ENCODE measurements at places on chromosomes 1 and 21.

DNA sequence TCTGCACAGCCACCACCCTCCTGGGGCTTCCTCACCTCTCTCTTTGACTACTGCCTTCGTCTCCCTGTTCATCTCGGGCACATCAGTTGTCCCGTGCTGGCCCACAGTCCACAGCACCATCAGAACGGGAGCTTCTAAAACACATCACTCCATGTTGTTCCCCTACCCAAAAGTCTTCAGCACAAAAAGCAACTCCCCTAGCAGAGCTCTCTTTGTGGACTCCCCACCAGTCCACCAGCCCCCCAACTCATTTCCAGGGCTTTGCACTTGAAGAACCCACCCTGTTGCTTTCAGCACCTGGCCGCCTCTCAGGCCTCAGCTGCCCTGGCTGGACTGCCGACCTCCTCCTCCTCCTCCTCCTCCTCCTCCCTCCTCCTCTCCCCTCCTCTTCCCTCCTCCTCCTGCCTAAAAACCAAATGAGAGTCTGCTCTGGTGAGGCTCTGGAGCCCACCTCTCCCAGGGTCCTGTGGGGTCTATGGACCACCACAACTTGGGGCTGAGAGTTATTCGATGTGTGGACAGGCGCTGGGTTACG, 251.2 kb upstream of the VAMP3 start:
- no peak for DNase-seq

GRCh38 chr21:23374155-23374554, 2233.1 kb downstream of the MRPL39 start:
- DNase-seq: no peak

- no peak for DNase-seq
These were observed 16.4 kb upstream of the SLC44A3 start for GRCh38 chr1:94803517-94804441.

GRCh38 chr1:7856345-7856744, 3.5 kb upstream of the UTS2 start:
- no peak for DNase-seq

- no peak for DNase-seq
These were observed 203.5 kb downstream of the FCRL5 start for GRCh38 chr1:157348538-157349480.

DNA sequence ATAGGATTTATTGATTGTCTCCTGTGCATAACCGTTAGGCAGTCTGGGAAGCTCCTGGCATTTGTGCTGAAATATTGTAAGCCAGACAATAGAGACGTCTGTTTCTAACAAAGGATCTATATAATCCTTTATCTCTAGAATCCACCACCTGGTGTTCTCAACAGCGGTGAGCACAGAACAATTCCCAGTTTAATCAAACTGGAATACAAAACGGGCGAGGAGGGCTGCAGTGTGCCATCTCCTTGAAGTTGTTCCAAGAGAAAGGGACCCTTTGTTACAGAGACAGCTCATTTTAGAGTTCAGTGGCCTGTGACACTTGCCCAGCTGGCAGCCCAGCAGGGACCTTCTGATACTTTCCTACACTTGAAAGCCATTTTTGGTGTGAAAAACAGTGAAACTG, 162.8 kb upstream of the IVNS1ABP start:
- DNase-seq: no peak

DNA sequence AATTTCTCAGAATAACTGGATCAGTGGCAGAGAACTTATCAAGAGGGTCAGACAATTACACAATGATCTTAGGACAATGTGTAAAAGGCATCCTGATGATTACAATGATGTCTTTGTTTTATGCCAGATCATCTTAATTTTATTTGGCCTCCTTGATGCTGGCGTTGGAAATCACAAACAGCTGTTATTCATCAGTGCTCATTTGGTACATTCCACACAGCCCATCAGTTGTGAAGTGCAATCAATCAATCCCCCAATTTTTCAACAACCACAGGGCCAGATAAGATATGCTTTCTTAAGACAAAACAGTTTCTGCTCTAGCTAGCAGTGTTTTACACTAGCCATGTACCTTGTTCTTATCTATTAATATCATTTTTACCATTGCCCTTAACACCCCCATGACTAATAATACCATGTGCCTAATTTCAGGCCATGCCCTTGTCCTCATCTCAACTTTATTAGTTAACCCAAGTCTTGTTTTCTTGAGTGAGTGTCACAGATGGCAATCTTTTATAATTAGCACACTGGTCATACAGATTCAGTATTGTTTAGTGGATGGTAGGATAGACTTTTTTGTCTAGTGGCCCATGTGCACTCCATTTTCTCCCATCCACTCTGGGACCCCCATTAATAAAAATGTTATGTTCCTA, 40.8 kb upstream of the COL24A1 start:
- no peak for DNase-seq

GRCh38 chr1:203085528-203086406, at the start of gene MYOG:
MYOG (minus strand) TSS chr1:203086012; CDS start chr1:203085961, 51 bp downstream.
- DNase-seq: no peak

GRCh38 chr1:95951371-95952102, 717.5 kb downstream of the RWDD3 start:
- no peak for DNase-seq

- no peak for DNase-seq
These were observed 71.3 kb downstream of the LUZP1 start for GRCh38 chr1:23097316-23097715.

DNA sequence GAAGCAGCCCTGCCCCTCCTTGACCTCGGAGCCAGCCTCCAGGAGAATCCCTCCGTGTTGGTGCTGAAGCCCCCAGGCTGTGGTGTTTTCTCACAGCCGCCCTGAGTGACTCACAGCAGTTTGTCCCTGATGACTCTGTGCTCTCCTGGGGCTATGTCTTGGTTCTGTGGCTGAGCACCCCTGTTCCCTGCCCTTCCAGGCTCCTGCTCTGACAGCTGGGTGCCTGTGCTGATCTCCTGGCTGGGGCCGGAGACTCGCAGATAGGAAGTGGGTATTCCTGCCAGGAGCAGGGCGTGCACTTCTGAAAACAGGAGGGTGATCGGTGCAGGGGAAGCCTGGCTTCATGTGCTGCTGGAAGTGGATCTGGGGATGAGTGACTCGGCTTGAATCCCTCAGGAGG, 34.5 kb downstream of the POFUT2 start:
- DNase-seq: no peak

- no peak for DNase-seq
These were observed 357.0 kb downstream of the TTLL7 start for GRCh38 chr1:83641796-83642443.

DNA sequence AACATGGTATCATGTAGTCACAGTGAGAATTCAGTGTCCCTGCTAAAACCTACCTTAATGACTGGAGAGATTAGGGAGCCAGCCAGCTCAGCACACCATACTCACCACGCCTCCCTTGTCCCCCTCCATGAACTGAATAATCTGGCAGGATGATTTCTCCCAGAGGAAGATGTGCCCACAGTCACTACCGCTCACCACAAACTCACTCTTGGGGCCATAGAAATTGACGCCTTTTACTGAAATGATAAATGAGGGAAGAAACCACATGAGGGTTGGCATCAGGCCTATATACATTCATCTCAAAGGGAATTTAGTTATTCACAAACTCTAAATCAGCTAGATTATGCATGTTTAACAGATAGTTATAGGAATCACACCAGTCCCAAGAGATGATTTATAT, 17.4 kb downstream of the PEA15 start:
- DNase-seq: no peak

DNA sequence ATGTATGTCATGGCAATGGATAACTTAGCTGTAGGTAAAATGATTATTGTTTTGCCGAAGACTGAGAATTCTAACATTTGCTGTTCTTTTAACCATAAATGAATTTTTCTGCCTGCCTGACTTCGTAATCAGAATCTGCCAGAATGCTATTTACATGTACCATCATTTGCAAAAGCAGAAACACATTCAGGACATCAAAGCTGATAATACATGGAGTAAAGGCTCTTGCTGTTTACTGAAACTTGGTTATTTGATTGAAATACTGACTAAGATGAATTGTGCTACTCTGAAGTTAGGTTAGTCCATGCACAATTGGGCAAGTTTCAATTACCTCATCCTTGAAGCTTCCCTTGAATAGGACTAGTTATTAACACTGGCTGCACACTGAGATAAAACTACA, 293.8 kb downstream of the PLA2G4A start:
- DNase-seq: no peak

GRCh38 chr1:227043755-227044154, 103.7 kb downstream of the COQ8A start:
- no peak for DNase-seq

DNA sequence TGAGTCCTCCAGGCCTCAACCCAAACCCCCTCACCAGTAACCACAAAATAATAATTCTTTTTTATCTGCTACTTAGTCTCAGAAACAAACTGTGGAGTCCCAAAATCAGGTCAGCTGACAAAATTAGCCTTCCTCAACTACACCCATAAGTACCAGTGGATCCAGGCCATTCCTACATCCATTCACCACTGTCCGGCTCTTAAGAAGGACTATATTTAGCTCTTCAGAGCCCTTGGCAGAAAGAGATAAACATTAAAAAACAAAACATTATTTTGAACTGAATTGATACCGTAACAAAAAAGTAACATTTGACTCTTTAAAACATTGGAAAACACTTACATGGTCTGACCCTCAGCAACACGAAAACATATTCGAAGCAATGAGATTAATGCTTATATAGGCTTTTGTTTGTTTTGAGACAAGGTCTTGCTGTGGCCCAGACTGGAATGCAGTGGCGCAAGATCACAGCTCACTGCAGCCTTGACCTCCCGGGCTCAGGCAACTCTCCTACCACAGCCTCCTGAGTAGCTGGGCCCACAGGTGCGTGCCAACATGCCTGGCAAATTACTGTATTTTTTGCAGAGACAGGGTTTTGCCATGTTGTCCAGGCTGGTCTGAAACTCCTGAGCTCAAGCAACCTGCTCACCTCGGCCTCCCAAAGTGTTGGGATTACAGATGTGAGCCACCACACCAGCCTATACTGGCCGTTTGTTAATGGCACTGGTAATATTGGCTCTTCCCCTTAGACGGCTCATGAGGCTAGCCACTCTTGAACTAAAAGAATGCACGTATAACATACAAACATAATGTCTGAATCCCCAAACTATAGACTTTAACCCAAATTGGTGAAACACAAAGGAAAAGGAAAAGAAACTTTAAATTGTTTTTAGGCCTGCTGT, 330.7 kb downstream of the SMYD3 start:
- DNase-seq: no peak

DNA sequence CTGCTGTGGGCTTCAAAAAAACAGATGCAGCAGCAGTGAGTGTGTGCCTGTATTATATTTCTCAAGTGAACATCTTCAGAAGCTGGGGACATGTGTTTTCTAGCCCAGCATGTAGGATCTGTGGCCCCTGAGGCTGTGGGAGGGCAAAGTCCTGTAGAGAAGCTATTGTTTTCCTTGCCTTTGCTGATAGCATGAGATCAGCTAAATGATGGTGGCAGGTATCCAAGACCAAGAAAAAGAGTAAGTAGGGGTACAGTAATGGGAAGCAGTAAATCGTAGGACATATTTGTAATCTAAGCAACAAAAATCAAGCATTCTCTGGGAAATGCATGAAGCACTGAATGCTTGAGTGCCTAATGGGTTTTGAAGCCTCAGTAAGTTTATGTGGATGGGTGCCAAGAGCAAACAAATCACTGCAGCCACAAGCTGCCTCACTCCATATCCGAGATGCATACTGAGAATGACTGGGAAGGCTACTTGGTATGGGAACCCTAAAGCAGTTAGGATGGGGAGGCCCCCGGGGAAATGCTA, 98.3 kb downstream of the CD58 start:
- no peak for DNase-seq
